Stimulated activated CD8-positive, alpha-beta memory T cell treated with anti-CD3 and anti-CD28 coated beads, Interleukin-2, amount 100 ng/mL, for 1 hour (primary cell): ENCODE measurements at places on chromosomes 5 and 9.

- no peak for DNase-seq
Measured at GRCh38 chr5:29162297-29162696, 2031.2 kb upstream of the CDH6 start.

DNA sequence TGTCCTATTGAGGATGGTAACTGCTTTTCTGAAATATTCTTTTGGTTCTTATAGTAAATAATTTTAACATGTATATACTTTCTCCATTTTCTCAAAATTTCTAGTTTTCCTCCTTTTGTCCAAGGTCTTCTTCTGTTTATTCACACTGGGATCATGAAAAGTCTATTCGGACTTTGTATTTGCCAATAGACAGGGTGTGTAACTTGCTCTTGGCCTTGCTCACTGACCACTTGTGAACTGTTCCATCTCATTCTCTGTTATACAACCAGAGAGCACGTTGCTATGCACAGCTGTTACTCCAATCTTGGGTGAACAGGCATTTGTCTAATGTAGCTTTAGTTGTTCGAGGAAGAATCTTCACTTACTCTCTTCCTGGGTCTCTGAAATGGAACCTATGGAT, 388.9 kb downstream of the SH3GL2 start:
- DNase-seq, result no peak

DNA sequence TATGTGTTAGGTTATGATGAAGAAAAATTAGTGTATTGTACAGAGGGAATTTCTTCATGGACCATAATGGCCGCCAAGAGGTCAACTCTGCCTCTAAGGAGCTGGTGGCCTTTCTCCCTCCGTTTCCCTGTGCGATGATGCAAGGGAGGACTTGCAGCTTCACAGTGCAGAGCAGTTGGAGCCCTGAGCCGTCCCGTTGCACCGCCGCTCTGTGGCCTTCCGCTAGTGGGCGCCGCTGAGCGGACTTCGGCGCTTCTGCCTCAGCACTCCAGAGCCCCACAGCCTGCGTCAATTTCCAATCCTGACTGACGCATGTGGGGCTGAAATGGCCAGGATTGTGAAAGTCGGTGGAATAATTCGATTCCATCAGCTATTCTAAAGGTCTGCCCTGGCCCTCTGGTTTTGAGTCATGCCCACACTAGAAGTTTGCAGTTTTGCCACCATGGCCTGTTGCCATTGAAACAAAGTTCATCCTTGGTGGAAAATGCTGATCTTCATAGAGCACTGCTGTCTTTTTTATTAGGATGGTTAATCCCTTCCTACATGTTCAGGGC, 22.7 kb upstream of the LECT2 start:
- no peak for DNase-seq

- no peak for DNase-seq
Measured at GRCh38 chr5:160466889-160467554, 45.4 kb downstream of the PTTG1 start.

- no peak for DNase-seq
Measured at GRCh38 chr9:125434986-125435775, 173.6 kb downstream of the GAPVD1 start.

GRCh38 chr9:35108461-35108860, 5.5 kb upstream of the STOML2 start:
- no peak for DNase-seq

- no peak for DNase-seq
Measured at GRCh38 chr5:154234551-154234950, 44.0 kb downstream of the GALNT10 start.

DNA sequence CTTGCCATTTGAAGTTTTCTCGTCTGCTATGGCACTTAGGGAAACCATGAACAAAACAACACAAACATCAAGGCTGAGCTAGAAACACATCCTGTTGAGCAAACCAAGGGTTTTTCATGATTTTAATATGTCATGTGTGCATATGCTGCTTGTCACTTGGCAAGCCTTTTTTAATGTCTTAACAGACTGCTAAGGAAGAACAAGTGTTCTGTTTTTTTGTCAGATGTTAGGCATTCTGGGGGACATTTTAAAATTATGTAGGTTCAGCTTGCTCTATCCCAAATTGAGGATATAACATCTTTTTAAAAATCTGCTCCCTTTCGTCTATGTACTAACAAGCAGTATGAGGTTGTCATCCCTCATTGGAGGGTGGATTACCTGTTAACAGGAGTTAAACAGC, 150.3 kb downstream of the HTR1A start:
- no peak for DNase-seq

- no peak for DNase-seq
Measured at GRCh38 chr9:14433351-14434157, 119.6 kb upstream of the NFIB start.

DNA sequence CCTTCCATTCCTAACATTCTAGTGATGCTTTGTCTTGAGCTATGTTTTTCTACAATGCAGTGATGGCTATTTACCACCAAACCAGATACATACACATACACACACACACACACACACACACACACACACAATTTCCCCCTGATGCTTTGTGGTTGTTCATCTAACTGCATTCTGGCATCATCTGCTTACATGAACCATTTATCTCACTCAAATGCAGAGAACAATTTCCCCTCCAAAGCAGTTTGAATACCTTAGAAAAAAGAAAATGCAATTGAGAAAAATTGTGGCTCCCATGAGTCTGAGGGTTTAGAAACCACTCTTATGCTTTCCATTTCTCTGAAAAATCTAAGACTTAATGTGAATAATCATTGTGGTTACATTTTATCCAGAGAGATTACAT, 1024.8 kb downstream of the TLE4 start:
- no peak for DNase-seq

GRCh38 chr9:95116002-95116807, 201.3 kb downstream of the FANCC start:
- DNase-seq, result no peak

- DNase-seq, result no peak
Measured at GRCh38 chr9:2267181-2267745, 252.1 kb downstream of the SMARCA2 start.

DNA sequence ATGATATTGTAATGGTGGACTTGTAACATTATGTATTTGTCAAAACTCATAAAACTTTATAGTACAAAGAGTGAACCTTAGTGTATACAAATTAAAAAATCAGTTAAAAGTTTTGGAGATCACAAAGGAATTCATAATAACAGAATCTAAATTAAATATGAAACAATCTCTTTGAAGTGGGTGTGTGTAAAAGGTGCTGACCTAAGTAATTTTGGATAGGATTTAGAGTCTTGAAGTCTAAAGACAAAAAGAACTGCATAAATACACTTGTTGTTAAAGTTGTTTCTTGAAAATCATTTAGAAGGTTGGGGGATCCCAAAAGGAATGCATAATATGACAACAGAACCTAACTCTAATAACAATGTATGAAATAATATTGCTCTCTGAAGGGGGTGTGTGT, 295.5 kb downstream of the PRR16 start:
- no peak for DNase-seq

DNA sequence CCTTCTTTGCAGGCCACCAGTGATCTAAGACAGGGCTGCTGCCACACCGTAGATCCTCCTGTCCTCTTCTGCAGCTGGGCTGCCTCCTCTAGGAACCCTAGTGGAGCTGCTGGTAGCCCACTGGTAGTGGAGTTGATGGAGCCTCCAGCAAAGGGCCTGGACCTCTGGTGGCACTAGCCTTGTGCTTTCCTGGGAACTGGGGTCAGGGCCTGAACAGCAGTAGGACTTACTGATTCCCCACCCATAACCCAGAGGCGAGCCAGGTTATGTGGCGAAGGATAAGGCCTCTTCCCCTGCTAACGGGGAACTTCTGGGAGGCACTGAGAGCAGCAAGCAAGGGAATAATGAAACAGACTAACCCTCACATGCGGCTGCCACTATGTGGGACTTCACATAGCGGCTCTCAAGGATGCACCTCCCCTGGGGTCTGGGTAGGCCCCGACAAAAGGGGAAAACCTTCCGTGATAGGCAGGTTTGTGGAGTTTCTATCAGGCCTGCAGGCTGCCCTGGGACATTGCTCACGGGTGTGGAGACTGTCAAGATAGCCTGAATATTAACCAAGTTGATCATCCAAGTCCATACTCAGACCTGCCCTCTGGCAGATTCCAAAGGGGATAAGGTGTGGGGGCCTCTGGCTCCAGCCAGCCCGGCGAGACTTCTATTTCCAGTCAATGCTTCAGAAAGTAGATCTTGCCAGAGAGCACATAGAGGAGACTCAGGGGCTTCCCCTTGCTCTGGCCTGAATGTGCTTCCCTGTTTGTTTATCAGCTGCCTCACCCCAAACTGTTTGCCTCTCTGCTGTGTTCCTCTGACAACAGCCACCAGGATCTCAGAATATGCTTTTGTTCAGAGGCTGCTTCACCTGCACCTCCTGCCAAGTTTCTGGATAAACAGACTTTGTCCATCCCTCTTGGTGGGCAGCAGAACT, 7.4 kb downstream of the SLC22A4 start:
- DNase-seq, result no peak

- DNase-seq, result no peak
Measured at GRCh38 chr5:56480705-56481427, 247.7 kb upstream of the ANKRD55 start.

- DNase-seq, result no peak
Measured at GRCh38 chr9:134144801-134145200, 8.9 kb downstream of the WDR5 start.

- no peak for DNase-seq
Measured at GRCh38 chr5:124692324-124692723, 54.1 kb downstream of the ZNF608 start.

DNA sequence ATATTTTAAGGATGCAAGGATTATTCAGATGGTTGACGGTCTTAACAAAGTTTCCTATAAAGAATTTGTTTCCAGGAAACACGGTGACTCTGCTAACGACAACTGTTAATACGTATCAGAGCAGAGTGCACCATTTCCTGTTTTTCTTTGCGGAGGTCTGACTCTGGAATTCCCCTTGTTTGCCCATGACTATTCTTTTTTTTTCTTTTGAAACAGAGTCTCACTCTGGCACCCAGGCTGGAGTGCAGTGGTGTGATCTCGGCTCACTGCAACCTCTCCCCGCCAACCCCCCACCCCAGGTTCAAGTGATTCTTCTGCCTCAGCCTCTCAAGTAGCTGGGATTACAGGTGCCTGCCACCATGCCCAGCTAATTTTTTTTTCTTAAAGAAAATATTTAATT, 115.9 kb downstream of the CDC42SE2 start:
- DNase-seq, result peak; percentile 34

- DNase-seq, result no peak
Measured at GRCh38 chr9:122463828-122464632, 13.7 kb downstream of the OR1J1 start.

DNA sequence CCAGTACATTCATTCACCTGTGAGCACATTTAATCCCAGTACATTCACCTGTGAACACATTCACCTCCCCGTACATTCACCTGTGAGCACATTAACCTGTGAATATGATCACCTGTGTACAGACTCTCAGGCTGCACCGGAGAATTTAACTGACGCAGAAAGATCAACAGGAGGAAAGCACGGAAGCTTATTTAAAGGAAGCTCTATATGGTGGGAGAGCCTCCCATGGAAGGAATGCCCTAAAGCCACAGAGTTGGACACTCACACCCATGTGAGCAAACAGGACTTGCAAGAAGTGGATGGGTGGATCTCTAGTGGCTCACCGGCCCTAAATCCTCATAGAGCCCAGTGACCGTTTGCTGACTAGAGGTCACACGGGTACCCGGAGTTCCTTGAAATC, 38.2 kb downstream of the TRIP13 start:
- no peak for DNase-seq

- no peak for DNase-seq
Measured at GRCh38 chr5:138488481-138488945, 23.2 kb downstream of the EGR1 start.

DNA sequence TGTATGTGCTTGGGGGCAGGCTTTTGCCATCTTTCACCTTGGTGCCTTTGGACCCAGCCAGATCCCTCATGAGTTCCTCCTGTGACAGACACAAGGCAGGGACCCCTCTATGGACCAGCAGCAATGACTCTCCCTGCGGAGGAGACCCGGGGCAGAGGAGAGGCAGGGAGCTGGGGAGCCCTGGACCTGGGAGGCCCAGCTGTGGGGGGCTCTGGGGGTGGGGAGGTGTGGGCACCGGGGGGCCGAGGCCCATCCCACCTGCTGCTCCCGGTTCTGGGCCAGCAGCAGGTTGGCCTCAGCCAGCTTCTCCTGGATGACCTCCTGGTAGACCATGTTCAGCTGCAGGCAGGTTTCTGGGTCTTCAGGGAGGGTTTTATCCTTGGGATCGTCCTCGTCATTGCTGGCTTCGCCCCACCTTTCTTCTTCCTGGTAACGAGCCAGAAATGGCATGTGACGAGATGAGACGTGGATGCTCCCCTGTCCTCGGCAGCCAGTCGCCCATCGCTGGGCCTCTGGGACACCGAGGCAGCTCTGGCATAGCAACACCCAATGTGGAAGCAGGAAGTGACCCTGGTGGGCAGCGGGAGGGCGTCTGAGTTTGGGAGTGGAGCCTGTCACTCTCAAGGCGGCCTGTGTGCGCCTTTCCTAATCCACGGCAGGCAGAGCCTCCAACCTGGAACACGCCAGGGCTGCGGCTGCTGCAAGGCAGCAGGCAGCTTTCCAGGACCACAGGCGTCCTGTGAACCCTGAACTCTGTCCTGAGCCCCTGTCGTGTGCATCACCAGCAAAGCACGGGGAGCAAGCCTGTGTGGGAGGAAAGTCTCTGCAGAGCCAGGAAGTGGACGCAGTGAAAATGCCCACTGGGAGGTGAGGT, 4.4 kb downstream of the SNAPC4 start:
- DNase-seq, result no peak

- no peak for DNase-seq
Measured at GRCh38 chr9:99130069-99130468, 25.2 kb downstream of the TGFBR1 start.

GRCh38 chr5:63928451-63928850, 33.8 kb downstream of the HTR1A start:
- no peak for DNase-seq

- no peak for DNase-seq
Measured at GRCh38 chr5:176188085-176188484, 50.1 kb upstream of the SIMC1 start.

DNA sequence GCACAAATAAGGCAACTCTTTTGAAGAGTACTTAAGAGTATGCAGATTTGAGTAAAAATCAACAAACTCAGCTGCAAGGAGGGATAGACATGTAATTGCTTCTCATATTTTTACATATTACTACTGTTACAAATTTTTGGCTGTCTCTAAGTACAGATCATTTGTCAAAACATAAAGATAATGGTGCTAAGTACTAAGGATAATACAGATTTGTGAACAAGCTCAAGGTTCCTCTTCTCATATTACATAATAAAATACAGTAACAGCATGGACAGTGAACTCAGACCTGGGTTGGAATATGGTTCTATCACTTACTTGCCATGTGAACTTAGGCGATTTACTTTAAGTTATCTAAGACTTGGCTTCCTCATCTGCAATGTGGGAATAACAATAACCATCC, 168.0 kb downstream of the AP3B1 start:
- no peak for DNase-seq

DNA sequence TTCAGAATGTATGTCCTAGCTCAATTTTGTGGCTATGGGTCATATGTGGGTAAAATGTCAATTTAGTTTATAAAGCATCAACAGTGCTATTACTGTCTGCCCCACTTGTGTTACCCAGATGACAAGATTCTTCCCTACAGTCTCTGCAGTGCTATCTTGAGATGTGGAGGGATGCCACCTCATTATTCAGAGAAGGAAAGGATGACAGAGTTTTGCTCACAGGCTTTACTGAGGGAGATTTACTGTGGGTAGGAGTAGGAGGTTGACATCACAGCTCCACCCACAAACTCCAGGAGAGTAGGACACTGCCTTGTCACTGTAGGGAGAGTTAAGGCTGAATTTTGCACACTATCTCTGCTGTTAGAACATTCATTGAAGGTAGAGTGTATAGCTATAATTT, 359.3 kb downstream of the HTR1A start:
- no peak for DNase-seq

GRCh38 chr5:14286574-14287421, 143.7 kb downstream of the TRIO start:
- DNase-seq, result no peak
